Activated effector memory CD4-positive, alpha-beta T cell treated with anti-CD3 and anti-CD28 coated beads, Interleukin-2, amount 50 U/mL, for 16 hours (primary cell): ENCODE measurements at places on chromosomes 16 and 17.

DNA sequence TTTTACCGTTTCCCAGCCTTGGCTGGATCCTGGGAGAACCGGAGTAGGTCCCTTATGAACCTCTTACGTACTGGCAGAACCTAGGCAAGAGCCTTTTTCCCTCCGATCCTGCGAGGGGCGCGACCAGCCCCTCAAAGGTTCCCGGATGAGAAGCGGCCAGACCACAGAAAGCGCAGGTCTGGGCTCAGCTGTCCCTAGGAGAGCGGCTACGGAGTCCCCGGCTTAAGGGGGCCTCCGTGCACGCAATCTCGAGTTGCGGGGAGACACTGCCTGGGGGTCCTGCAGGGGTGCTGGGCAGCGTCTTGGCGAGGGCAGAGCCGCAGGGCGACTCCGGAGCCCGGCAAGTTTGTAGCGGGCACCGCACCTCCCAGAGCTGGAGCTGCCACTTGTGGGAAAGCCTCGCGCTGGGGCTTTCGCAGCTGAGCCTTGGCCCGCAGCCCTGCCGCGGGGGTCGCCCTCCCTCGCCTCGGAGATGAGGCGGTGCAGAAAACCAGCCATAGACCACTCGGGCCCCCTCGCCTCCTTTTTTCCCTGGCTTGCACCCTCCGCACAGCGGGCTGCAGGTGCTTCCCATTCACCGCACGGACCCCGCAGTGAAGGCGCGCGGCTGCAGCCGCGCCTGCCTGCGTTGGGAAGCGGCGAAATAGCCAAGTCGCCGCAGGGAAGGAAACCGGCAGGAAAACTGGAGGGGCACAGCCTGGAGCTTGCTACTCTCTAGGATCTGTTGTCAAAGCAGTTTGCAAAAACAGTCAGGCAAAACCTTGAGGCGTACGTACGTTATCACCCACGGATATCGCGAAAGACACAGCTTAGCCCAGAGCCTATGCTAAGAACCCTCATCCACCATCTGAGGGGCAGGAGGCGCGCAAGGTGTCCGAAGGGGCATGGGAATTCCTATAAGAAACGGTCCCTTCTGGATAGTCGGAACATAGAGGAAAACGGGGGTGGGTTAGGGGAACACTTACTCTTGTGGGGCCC lies 834 bp downstream of the CDH8 start:
- no peak for DNase-seq

GRCh38 chr17:35023538-35023937 lies 40.0 kb downstream of the RFFL start:
- no peak for DNase-seq

GRCh38 chr16:87253536-87253935 lies 63.7 kb downstream of the C16orf95 start:
- DNase-seq, result peak; percentile 2

DNA sequence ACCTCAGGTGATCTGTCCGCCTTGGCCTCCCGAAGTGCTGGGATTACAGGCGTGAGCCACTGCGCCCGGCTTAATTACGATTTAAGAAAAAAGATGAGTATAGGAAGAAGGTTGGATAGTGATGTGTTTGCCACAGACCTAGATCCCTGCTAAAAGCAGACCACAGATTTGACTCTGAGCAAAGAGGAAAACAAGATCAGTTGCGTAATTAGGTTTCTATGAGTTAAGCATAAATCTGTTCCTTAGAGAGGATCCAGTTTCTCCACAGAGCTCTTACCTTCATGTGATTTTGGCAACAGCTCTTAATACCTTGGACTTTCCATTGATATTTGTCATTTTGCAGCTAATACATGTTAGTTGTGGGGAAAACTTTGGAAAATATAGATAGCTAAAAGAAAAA lies 31.1 kb downstream of the CDH1 start:
- no peak for DNase-seq

DNA sequence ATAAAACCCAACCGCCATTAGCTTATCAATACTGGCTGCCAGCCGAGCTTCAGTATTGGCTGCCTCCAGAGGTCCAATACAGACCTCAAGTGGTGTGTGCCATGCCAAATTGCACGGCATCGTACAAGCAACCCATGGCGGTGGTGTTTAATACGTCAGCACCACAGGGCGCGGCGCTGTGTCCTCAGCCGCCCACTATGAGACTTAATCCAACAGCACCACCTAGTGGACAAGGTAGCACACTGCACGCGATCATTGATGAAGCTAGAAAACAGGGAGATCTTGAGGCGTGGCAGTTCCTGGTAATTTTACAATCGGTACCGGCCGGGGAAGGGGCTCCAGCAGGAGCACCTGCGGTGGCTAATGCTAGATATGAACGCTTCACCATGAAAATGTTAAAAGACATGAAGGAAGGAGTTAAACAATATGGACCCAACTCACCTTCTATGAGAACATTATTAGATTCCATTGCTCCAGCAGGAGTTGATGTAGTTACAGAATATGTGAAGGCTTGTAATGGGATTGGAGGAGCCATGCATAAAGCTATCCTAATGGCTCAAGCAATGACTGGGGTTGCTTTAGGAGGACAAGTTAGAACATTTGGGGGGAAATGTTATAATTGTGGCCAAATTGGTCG lies 15.4 kb downstream of the FLYWCH1 start:
- peak; percentile 94 for DNase-seq
